ENCODE measurements at places on chromosomes 12 and 14.
A peak's percentile ranks its signal among the peaks of the same experiment; 100 is the strongest.

GRCh38 chr12:85310456-85311076, 30.5 kb downstream of the ALX1 start:
- no peak for DNase-seq

DNA sequence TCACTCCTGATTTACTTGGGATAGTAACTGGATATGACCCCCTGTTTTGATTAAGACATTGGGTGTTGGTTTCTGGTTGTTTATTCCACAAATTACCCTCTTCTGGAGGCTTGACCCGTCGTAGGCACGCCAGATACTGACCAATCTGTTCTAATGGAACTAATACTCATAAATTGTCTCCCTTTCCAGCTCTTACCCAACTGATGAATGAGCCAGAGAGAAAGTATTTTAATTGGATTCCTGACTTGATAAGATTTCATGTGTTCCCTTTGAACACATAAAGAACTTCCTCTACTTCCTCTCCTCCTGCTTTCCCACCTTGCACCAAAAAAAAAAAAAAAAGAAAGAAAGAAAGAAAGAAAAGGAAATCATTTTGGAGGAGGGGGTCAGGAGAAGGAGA, 340.9 kb downstream of the PCNX1 start:
- DNase-seq, result no peak

- no peak for DNase-seq
These were observed 499.7 kb downstream of the TMTC2 start for GRCh38 chr12:83186419-83186818.

DNA sequence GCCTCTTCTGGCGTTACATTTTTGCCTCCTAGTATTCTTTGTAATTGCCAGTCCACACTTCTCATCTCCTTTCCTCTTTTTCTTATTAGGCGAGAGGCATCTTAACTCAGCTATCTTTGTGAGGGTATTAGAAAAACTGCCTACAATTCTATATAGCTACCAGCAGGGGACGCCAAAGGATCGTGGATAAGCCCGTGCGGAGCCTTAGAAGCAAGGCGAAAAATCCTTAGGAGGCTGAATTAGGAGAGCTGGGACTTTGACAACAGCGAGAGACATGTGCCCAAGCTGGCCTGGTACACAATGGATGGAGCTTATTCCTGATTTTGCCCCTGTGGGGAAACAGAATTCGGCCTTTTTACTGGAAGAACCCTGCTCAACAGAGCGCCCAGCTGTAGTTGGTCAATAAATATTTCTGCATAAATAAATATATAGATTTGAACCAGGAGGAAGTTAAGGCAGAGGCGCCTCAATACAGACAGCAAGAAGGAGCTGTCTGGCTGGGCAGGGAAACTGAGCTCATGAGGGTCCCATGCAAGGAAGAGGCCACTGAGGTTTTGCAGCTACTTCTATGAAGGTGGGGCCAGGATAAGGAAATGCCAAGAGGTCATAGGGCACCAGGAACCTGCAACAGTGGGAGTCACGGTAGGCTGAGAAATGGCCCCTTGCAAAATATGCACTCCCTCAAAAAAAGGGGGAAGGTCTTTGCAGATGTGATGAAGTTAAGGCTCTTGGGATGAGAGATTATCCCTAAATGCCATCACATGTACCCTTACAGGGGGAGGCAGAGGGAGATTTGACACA, 14.6 kb upstream of the RBM19 start:
- peak; percentile 53 for DNase-seq

DNA sequence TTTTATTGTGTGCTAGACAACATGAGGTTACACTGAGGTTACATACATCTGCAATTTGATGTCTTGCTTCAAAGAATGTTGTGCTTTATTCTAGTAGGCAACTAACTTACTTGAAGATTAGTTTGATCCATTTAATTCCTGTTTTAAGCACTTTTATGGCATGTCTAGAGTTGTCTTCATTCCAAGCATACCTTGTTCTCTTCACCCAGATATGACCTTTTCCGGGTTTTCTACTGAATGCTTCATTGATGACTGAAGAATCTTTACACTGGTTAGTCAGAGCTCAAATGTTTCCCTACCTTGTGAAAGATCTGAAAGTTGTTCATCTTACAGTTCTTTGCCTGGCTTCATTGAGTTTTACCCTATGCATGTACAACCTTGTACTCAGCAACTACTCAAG, 274.0 kb upstream of the KITLG start:
- no peak for DNase-seq

- DNase-seq, result peak; percentile 1
These were observed 124.2 kb downstream of the HMGA2 start for GRCh38 chr12:65948320-65949008.

DNA sequence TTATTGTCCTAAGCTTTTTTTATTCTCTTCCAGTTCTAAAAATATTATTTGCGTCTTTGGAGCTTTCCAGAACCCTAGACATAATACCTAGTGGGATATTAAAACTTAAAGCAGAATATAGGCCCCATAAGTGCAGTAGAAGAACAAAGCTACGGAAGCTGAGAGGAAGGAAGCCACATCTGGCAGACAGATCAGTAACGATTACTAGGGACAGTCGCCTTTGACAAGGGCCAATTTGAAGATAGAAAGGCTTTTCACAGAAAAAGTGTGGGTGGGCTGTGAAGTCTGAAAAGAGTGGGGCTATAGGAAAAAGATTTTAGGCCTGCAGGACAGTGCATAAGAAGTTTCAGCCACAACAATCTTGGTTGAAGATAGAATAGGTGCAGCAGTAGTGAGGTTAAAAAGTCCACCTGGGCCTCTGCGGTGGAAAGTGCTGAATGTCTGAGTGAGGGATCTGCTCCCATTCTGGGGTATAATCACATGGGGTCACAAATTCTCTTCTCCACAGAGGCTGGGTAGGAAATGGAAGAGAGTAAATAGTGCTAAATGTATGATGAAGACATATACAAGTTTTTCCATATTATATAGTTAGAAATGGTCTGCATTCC, 114.5 kb downstream of the CMAS start:
- DNase-seq, result no peak

- peak; percentile 48 for DNase-seq
These were observed 30.3 kb upstream of the ADIPOR2 start for GRCh38 chr12:1660304-1661187.

DNA sequence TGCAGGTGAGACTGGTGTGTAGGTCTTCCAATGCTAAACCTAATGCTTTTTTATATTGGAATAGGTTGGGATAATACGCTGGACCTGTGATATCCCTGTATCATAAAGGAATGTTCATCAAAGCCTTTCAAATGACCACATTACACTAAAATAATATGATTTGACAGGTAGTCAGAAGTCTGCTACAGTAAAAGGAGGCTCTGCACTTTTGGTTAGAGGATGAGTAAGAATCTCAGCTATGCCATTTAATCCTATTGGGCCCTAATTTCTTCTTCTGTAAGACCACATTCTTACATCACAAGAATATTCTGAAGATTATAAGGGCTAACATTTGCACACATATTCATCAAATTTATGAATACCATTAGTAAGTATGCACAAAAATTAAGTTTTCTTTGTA, 250.5 kb upstream of the FLRT2 start:
- DNase-seq, result no peak

DNA sequence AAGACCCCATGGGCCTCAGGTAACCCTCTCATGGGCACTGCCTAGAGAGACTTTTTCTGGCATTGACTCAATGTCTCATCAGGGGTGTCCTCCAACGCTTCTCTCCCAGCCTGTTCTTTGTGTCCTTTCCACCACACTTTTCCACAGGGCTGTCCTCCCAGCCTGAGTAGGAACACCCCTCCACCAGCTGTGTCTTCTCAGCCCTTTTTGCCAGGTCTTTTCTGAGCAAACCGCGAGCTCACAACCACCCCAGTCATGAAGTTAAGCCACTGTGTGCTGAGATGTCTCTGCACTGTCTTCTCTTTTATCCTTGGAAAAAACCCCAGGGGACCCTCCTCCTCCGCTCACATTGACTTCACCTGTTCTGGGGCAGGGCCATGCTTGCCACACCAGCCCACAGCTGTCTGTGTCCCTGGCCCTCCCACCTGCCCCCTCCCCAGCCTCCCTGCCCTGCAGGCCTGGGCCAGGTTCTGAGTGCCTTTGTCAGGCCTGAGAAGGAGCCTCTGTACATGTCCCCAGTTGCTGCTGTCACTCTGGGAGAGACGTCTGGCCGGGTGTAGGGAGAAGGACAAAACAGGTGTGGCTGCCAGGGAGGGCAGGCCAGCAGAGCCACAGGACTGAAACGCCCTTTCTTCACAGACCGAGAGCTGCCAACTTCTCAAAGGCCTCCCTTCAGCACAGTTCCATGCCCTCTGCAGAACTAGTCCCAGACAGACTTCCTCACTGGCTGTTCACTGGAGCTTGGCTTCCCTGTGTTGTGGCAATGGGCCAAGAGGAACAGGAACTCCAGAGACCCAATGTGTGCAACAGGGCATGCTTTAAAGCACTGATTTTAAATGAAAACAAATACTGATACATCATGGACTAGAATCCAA, 50.5 kb upstream of the PNMA1 start:
- DNase-seq, result peak; percentile 59

DNA sequence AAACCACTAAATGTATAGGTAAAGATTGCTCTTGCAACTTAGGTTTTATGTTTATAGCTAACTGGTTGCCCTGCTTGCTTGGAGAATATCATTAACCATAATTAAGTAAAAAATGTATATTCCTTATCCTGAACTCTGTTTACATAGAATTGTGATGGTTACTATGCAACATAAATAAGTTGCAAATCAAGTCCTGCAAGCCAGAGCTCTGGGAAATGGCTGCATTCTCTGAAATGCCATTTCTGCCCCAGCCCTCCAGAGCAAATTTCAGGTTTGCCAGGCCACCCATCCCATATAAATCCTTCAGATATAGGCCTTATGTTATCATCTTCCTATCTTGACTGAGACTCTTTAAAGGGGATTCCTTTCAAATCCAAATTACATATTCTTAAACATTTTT, 118.4 kb upstream of the MYF6 start:
- no peak for DNase-seq

DNA sequence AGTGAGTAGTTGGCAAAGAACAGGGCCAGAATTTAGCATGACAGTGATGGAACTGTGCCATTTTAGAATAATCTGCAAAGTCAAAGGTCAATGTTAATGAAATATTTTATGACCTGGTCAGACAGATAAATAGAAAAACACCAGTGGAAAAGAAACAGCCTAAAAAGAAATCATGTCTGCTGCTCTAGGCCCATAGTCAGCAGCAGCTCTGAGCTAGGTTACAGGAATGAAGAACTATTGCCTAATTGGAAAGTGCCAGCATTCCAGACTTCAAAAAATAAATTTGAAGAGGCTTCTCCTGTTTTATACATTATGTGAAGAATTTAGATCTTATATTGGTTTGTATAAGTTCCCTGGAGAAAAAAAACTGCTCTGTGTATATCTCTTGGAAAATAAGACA, 9.8 kb downstream of the NPC2 start:
- no peak for DNase-seq

- DNase-seq, result no peak
These were observed 15.1 kb downstream of the POU6F1 start for GRCh38 chr12:51202718-51203117.

- no peak for DNase-seq
These were observed 393.5 kb downstream of the CCDC91 start for GRCh38 chr12:28583701-28584261.

GRCh38 chr12:118743896-118744700, 237.2 kb upstream of the SRRM4 start:
- DNase-seq, result no peak

DNA sequence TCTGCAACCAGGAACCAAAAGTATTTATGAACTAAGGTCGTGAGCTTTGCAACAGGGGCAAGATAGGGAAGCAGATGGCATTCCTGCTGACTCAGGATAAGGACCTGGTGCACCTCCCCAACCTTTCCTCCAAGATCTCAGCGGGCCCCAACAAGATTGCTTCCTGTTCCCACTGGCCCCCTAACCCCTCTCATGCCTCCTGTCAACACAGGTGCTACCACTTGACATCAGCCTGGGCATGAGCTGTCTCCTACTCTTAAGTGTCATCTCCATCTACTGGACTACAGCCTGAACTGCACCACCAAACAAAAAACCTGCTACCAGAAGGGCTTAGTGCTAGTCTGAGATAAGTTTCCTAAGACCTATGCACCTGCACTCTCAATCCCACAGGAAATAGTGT, 32.7 kb downstream of the MED6 start:
- DNase-seq, result no peak

Data from caudate nucleus (tissue), 63 donors.